ENCODE measurements at places on chromosomes 12 and 14. TPM values are rescaled to one million over a fixed set of nuclear protein-coding genes. Genes with fewer than 3 reads are reported as not detected.

The MMP19 gene
- polyA plus RNA-seq: 1.2 TPM

The LYZ gene
- polyA plus RNA-seq: 33.3 TPM

The FGF6 gene
- not detected for polyA plus RNA-seq

GRCh38 chr12:53844994-53845844 lies 93.4 kb upstream of the HOXC13 start:
- DNase-seq: no peak

GRCh38 chr12:98532687-98533304 lies 17.4 kb downstream of the TMPO start:
- no peak for DNase-seq

- DNase-seq: no peak
Observed at GRCh38 chr14:97902630-97903029, 1105.4 kb downstream of the VRK1 start.
